ENCODE measurements at places on chromosomes 6 and 20.

DNA sequence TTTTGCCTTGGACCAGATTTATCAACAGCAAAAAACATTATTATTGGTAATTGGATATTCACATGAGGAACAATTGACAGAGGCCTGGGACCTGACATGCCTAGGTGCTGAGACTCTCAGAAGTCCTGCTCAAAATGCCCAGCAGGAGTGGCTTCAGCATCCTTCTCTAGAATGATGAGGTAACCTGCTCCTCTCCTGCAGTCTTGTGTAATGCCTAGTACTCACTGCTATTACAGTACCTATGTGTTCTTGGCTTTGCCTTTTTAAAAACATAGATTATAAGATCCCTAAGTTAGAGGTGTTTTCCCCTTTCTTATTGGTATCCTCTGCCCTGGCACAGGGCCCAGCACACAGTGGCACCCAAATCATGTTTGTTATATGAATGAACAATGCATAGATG, 230.9 kb downstream of the PKHD1 start:
- no peak for DNase-seq

GRCh38 chr20:62766071-62766450, 30.2 kb upstream of the MRGBP start:
- DNase-seq, result no peak

DNA sequence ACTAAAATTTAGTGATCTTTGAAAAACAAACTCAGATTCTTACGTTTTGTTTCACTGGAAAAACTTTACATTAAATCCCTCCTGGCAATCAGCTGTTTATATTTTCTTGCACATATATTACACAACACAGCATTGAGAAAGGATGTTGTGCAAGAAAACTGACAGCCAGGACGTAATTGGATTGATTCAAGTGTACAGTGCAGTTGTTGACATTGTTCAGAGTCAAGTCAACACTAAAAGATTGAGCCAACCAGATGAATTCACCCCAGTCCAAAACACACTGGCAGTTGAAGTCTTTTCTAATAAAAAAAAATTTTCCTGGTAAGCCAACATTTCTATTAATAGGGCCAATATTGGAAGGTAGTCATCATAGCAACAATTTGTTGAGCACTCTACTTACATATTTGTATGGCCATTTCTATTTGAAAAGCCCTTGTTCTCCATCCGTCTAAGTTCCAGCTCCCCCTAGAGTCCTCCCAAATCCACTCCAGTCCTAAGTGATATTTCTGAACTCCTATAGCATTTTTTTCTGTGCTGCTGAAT, 20.9 kb upstream of the VNN1 start:
- no peak for DNase-seq

- DNase-seq, result no peak
These were observed 2.1 kb upstream of the CST11 start for GRCh38 chr20:23454816-23455215.

DNA sequence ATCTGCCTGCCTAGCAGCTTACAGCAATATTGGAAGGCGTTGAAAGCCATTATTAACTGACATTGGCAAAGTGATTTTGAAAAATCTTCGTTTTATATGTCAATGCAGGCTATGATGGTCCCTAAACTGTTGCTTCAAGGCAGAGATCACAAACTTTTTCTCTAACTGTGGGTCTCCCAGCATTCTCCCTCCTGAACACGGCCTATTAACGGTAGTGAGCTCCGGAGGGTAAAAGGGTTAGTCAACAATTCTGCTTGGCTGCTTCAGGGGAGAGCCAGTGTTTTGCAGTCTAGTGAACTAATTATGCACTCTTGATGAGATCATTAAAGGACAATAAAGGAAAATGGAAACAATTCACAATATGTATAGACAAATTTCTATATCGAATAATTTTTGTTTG, 261.8 kb upstream of the QKI start:
- DNase-seq, result no peak

GRCh38 chr6:121485359-121485811, 49.9 kb downstream of the GJA1 start:
- no peak for DNase-seq

DNA sequence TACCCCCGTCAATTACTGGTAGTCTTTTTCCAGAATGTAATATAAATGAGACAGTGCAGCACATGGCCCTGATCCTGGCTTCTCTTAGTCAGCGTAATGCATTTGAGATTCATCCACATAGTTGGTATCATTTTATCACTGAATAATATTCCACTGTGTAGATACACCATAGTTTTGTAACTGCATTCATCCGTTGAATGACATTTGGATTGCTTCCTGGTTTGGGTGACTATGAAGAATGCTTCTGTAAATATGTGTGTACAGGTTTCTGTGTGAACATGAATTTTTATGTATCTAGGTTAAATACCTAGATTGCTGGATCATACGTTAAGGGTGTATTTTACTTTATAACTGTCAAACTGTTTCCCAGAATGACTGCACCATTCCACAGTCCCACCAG, 62.6 kb upstream of the STMND1 start:
- no peak for DNase-seq

DNA sequence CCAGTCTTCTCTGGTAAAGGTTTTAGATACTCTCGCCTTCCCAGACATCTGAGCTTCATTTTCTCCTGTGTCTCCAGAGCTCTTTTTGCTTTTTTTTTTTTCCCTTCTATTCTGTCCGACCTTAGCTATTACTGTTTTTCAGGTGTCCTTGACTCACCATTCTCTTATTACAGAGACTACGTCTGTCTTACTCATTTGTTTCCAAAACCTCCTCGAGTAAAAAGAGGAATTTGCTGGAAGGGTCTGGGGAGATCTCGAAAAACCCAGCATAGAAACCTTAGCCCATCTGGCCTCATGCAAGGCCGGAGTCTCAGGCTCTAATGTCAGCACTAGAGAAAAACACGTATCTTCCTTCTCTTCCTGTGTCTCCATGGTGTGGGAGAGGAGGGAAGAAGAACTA, 109.2 kb upstream of the CARMIL1 start:
- no peak for DNase-seq

DNA sequence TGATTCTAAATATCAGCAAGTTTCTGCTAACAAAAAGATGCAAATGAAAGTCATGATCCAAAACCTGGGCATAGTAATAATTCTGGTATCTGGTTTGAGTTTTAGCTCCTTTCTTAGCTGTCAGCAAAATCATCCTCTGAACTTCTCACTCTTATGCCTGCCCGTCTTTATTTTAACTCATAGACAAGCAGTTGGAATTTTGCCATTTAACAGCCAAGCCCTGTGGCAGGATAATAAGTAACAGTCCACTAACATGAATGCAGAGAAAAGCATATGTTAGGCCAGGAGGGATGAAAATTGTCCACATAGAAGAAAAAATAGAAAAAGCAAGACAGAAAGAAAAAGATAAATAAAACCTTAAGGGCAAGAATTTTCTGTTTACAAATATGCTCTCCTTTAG, 170.0 kb upstream of the LAMA2 start:
- no peak for DNase-seq

GRCh38 chr6:110039981-110040383, 61.9 kb downstream of the GPR6 start:
- DNase-seq, result peak; percentile 84

DNA sequence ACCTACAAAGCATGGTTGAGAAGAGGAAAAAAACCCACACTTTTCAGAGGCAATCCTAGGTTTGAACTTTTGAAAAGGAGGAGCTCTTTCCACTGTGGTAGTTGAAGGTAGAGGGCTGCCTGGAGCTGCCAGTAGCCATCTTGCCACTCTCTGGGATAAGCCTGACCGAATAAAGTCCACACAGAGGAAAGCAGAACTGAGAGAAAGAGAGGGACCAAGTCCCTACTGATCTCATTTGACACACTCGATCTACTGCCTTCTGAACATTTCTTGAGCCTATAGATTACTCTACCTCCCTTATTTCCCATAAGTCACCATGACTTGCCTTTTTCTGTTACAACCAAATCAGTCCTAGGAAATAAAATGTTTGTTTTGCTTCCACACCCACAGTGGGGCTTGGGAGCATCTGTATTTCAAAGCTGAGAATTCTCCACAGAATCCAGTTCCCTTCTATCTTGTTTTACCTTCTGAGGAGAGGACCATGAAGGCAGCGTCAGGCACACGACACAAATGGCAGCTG, 147.0 kb upstream of the PTPRK start:
- no peak for DNase-seq

DNA sequence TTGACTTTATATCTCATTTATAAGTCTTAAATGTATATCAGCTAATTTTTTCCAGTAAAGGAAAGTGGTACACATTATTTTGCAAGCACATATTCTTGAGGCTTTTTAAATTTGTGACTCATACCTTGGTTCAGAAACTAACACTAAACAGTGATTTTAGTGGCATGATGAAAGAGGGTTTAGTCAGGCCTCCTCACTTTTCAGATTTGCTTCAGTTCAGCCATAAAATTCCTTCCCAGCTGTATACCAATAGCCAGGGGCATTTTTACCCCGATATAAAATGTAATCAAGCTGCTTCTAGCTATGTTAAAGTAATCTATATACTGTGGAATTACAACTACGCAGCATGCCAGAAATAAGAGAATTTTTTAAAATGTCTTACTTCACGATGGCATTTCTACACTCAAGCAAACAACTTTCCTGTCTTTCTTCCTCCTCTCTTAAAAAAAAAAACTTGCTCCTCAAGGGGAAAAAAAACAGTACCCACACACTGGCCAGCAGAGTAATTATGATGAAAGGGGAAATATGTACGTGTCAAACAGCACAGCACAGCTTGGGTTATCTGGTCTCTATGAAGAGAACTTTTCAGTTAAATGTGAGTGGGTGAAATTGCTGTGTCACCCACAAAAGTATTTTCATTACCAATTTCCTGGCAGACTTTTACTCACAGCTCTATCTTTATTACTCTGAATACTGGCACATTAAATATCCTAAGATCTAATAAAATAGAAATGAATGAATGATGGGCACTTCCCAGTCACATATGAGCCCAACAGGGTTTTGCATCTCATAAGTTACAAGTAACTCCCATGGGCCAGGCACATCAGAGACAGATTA, 244.8 kb upstream of the TENT5A start:
- DNase-seq, result no peak

GRCh38 chr20:41029150-41029901, 704 bp downstream of the TOP1 start:
- DNase-seq, result peak; percentile 91

DNA sequence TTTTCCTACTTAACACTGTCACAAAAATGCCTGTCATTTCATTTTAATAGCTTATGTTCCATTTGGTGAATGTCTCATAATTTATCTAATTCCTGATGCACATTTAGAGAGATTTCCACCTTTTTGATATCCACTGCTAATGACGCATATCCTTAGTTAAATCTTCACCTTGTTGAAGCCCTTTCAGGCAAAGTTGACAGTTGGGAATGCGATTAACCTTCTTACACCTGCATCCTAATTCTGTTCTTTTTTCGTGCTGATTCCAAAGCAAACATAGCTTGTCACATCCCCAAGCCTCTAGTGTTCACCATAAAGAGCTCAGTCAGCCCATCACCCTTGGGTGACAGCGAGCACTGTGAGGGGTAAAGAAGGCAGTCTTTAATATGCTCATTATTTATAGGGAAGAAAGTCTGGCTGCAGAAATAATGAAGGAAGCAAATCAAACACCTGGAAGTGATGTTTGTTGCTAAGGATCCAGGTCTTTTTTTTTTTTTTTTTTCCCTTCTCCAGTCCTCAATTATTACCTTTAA, 205.6 kb downstream of the DTNBP1 start:
- DNase-seq, result no peak

- no peak for DNase-seq
These were observed 83.1 kb downstream of the FKBP5 start for GRCh38 chr6:35605600-35605999.

- no peak for DNase-seq
These were observed 70.5 kb downstream of the CDS2 start for GRCh38 chr20:5197270-5197827.

GRCh38 chr20:56400001-56400640, 7.7 kb downstream of the CSTF1 start:
- DNase-seq, result no peak

DNA sequence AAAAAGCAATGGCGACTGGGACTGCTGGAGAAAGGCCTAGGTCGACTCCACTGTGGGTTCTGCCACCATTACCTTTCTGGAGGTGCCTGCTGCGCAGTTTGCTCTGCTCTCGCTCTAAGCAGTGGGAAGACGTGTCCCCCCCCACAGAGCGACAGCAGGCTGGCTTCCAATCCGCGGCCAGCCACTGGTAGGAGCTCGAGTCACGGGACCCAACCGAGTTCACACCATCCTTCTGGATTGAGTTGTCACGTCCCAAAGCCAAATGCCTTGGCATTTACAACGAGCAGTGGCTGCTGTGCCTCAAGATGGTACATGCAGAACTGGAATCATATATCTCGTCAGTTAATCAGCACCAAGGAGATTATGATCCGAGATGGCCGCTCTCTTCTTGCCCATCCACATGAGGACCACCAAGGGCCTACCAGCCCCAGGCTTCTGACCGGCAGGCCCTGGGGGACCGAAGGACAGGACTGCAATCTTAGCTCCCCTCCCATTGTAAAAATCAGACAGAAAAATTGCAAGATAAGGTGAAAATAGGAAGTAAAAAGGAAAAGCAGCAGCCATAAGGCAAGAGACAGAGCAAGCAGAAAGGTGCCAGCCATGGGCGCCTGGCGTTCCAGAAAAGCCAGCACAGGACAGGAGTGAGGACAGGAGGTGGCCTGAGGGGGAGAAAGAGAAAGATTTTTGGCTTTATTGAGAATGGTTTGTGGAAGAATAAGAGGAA, 74.4 kb downstream of the TRAM2 start:
- DNase-seq, result no peak

DNA sequence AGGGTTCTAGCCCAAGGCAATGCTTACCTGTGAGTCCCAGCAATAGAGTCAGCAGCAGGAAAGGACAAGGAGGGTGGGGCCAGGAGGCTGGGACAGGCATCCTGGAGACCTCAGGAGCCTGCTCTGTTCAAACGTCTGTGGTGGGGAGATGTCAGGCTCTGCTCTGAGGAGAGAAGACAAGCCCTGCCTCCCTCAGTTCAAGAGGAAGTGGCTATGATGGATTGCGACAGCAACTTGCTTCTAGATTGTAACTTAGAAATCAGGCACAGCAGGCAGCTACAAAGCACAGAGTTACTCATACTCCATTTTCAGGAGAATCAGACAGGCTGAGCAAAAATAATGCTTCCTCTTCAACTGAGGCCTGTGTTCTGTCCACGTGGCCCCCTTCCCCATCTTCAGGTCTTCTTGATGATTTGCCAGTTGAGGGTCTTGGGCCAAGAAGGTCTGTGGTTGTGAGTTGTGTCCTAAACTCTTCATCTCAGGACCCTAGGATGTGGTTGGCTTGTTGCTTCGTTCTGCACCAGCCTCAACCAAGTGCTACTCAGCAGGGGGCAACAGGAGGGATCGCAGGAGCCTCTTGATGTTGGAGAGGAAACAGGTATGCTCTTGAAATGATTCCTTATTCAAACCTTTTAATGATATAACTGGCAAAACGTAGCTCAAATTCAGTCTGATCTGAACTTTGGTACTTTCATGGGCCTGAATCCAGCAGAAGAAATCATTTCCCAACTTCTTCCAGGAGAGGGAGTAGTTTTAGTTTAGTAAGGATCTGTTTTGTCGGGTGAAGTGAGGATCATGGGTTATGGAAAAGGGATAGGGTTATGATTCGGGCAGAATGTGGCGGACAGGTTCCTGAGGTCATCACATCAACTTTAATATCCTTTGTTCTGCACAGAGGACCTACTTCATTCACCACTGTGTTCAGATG, 31.0 kb downstream of the SIRPB1 start:
- no peak for DNase-seq

- no peak for DNase-seq
These were observed 10.1 kb upstream of the NHSL1 start for GRCh38 chr6:138509371-138509770.
